ENCODE measurements at places on chromosomes 7 and 10.
A peak's percentile ranks its signal among the peaks of the same experiment; 100 is the strongest.

- DNase-seq, result no peak
Measured at GRCh38 chr7:100975371-100975821, 6.0 kb downstream of the MUC12 start.

DNA sequence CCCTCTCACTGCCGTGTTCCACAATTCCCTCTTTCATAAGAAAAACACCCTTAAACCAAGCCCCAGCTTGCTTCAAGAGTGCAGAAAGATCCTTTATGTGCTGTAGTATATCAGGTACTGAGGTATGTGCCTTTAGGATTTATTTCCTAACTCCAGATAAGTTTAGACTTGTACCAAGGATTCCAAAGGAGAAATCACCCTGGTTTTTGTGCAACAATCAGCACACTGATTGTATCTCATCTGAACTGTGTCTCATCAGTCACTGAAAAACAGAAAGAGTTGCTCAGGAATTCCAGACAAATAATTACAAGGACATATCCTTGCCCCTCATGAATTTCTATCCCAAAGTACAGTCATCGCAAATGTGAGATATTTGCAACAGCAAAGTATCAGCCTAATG lies 77.2 kb upstream of the PTPRZ1 start:
- DNase-seq, result no peak

DNA sequence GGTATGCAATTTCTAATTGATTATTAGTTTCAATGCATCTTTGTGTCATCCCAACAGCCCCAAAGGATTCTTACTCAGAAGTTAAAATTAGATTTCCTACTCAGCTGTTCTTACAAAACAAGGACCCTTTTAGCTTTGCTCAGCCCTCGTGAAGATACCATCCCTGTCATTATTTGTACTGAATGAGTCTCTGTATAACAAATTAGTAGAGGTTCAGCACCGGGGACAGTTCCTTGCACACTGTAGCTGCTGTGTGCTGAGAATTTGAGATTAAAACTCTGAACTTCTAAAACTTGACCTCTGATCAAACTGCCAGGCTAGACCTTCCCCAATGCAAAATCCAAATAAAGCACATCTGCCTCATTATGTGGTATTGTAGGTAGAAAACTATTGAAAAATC lies 299.1 kb downstream of the LHFPL3 start:
- DNase-seq, result peak; percentile 24

- DNase-seq, result no peak
Measured at GRCh38 chr7:124840435-124840834, 74.8 kb upstream of the GPR37 start.

- no peak for DNase-seq
Measured at GRCh38 chr7:158316466-158317031, 271.1 kb downstream of the PTPRN2 start.

DNA sequence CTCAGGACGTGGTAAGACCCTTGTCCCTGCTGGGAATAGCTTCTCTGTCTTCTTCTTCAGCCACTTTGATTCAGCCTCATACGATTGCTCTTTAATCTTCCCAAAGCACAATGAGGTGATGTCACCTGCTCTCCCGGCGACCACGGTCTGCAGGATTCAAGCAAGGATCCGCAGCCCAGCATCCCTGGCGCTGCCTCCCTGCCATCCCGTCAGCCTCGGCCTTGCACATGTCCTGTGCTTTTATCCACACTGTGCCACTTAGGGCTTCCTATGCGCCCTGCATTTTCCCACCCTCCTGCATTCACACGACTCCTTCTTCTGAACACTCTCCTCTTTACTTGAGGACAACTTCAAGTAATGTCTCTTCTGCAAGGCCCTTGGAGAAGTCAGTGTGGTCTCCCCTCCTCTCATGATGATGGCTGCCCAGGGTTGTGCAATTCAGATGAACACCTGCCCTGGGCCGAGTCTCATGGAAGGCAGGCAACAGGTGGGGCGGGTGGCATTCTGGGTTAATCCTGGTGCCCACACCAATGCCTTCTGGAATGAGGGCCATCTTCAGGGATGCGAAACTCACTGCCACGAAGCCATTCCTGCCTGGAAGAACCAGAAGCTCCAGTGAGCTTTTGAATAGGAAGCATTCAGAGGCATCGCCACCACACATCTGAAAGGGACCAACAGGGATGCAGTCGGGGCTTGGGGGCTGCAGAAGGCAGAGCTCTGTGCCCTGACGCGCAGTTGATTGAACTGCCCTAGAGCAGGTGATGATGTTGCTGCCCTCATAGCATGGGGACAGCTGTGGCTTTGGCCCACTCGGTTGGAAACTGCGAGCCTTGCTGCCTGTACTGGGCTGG lies 287.5 kb downstream of the GLRX3 start:
- DNase-seq, result no peak

DNA sequence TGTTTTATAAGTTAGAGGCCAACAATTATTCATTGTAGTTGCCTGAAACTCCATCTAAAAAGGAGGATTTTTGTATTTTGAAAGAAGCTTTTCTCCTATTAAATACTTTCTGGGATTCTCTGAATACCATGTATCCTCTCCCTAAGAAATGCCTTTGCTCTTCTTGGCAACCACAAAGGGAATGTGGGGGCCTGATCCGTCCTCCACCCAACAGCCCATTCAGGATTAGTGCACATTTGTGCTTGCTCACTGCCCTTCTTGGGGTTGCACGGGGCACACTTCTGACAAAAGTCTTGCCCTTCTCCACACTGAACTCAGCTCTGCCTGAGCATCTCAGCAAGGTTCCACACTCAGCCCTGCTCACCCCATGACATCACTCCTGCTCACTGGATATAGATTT lies 194.2 kb downstream of the SLC25A13 start:
- no peak for DNase-seq

- no peak for DNase-seq
Measured at GRCh38 chr7:20793694-20794394, 7.2 kb upstream of the SP8 start.

DNA sequence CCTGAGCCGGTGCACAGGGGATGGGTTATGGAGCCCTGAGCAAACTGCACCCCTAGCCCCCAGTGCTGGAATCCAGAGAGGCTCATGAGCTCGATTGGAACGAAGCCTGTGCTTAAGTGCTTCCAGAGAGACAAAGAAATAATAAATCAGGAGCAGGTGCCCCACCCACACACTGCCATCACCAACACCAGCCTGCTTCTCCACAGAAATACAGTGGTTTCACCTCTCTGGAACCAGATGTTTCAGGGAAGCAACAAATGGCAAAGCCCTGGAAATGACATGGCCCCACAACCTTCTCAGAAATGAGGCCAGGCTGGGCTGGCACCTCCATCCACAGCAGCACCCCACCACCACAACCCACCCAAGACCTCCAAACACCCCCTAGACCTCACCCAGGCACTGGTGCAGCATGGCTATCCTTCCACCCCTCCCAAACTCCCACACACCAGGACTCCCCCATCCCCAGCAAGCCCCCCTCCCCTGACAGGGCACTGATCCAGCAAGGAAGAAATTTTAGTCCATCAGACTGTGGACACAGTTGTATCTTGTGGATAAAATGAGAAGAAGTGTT lies 4.1 kb upstream of the SLC18A3 start:
- DNase-seq, result no peak

GRCh38 chr7:23547662-23548061 lies 15.9 kb upstream of the TRA2A start:
- DNase-seq, result no peak

DNA sequence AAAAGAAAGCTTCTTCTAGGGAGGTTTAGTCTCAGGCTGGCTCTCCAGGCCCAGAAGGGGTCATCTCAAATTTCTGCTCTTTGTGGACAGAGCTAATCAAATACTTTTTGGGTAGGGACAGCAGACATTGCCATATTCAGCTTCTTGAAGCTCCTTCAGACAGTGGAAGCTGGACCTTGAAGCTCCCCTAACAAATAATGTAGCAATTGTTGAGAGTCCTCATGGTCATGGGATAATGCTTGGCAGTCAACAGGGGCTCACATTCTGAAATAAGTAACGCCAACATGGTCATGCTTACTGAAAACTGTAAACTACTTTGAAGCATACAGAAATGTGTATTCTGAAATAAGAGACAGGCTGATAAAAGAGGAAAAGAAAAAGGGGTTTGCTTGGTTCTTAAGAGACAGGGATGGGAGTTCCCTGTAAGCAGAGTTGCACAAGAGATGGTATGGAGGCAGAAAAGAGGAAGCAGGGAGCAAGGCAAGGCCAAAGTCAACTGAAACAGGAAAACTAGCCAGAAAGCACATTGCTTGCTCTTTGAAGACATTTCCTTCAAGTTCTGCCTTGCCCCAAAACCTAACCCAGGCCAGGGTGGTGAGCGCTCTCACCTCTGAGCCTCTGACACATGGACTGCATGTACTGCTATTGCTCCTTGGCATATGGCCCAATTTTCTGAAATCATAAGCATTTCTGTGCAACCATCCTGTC lies 53.1 kb upstream of the KMT2E start:
- DNase-seq, result peak; percentile 93

GRCh38 chr7:90747516-90747915 lies 151.4 kb downstream of the CDK14 start:
- no peak for DNase-seq

DNA sequence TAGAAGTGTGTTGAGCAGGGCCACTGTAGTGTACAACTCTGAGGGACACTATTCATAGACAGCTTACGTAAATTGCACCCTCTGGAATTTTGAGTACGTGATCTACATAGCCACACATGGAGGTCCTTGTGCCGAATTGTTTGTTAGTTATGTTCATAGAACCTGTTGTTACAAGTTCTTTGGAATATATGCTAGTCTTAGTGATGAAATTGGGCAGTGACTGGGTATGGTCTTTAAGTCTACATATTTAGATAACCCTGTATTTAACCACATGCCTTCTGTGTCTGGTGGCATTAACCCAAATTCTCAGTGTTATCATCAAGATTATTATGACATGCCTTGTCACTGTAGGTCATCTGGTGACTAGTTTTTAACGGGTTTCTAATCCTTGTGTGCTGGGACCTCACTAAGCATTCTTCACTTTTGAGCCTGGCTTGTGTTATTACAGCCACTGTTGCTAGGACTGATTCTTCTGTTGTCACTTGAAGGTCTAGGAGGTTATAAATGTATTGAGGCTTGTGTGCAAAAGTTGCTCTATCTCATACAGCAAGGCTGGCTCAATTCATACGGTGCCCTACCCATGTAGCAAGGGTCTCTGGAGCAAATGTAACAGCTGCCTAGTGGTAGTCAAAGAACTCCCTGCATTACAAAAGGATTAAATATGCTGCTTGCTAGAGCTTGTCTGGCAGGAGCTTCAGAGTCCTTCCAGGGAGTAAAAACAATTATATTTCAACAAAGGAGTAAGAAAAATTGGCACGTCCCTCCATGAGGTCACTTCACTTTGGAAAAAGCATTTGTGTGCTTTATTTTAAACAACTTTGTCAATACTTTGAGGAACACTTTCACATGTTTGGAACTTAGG lies 65.4 kb downstream of the CDK14 start:
- DNase-seq, result no peak

GRCh38 chr7:96248405-96248804 lies 73.5 kb downstream of the SLC25A13 start:
- no peak for DNase-seq

GRCh38 chr10:96292971-96293920 lies 11.0 kb upstream of the DNTT start:
- DNase-seq, result peak; percentile 82

DNA sequence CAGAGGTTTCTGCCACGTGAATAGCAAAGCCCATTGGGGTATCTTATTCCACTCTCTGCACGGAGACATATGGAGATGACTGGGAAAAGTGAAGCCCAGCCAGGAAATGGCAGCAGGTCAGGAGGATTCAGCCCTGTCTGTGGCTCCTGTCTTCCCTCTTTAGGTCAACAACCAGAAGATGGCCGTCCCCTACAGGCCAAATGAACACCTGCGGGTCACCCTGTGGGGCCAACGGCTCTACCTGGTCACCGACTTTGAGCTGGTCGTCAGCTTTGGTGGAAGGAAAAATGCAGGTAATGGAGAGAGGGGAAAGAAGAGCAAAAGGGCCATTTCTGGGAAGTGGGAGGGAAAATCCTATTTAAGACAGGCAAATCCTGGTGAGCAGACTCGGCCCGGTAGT lies 38.3 kb downstream of the EPHB4 start:
- no peak for DNase-seq

DNA sequence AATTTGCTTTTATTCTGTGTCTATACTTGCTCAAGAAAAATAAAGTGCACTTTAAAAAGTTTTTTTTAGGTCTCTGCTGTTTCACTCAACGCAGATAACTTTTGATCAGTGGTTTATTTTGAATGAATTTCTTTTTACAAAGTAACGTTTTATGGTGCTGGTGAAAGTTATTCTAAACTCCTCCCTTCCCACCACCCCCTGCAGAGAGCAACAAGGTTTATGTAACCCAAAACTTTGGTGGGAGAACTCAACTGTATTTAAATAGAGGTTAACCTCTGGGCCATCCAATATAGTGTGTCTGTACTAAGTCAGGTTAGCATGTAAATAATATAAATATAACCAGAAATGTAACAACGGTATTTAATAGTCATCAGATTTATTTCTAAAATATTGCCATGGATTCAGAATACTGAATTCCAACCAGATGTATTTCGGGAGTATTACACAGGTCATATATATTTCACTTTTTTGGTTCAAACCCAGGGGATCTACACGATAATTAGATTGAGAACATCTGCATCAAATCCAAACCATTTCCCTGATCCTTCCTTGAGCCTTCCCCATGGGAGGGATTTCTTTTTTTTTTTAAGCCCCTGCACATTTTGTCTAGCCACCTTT lies 3.9 kb upstream of the CUX1 start:
- no peak for DNase-seq

DNA sequence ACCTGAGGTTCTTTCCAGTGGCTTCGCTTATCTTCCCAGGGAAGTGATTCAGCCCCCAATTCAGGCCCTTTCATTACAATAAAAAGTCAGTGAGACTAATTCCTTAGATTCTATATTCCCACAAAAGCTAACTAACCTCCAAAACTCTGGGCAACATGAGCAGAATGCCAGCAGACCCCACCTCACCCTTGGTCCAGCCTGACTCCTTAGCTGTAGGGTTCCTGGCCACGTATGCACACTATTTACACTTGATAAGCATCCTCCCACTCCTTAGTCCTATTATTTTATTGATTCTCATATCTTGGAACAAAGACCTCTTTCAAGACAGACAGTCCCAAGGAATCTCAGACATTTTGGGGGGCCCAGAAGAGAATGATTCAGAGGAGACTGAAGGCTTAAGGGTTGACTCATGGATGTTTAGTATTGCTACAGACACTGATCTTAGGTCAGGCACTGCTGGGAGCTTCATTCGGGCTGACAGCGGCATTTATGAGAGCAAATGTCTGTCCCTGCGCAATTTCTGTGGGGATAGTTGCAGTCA lies 162.6 kb upstream of the GDF10 start:
- peak; percentile 31 for DNase-seq

DNA sequence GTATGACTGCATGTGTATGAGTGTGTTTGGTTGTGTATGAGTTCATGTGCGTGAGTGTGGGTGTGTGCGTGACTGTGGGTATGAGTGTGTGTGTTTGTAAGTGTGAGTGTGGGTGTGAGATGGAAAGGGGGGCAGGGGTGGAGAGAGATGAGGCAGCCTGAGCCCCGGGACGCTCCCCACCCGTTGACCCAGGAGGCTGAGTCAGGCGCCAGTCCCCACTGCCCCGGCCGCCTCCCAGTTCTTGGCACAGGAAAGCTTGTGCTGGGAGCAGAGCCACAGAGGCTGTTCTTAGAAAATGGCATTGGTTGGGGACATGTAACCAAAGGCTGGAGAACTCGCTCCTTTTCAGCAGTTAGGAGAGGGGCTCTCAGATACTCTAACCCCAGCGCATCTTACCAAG lies 27.8 kb upstream of the NUB1 start:
- peak; percentile 57 for DNase-seq
